ENCODE measurements at places on chromosomes 13 and 19.

DNA sequence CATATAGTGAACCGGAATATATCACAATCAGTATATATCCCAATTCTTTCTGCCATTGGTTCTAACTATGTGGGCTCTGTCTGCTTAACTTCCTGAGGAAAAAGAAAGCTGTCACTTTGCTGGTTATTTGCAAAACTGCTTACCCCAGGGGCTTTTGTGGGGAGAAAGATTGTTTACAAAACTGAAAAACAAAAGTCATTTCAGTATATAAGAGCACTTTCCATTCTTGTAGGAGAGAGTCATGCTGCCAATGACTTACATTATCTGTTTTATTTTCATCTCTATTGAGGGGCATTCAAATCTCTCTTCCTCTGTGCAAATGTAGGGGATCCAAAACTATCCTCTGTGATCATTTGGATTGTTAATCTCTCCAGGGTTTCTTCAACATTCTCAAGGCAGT, 3.2 kb upstream of the HS6ST3 start:
- DNase-seq: no peak

DNA sequence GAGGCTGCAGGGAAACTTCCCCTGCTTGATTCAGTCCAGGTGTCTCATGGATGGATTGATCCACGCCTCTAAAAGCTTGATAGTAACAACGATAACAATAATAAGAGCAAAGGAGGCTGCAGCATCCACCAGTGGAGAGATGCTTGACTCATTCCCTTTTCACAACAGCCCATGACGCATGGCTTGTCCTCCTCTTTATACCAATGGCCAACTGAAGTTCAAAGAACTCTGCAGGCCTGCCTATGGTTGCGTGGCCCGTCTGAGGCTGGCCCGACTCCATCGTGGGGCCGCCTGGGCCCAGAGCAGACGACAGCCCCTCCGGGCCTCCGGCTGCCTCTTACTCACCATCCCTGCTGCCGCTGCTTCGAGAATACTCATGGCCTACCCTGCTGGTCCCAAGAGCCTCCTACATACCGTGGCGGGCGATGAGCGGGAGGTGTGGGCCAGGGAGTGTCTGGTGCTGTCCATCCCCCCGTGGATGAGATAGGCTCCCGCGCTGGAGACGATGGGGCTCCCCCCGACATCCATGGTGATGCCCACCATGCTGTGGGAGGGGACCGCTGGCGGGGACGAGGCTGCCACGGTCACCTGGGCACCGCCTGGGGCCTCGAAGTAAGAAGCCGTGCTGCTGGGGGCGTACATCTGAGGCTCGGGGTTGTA, 61.8 kb upstream of the RANBP3 start:
- no peak for DNase-seq

DNA sequence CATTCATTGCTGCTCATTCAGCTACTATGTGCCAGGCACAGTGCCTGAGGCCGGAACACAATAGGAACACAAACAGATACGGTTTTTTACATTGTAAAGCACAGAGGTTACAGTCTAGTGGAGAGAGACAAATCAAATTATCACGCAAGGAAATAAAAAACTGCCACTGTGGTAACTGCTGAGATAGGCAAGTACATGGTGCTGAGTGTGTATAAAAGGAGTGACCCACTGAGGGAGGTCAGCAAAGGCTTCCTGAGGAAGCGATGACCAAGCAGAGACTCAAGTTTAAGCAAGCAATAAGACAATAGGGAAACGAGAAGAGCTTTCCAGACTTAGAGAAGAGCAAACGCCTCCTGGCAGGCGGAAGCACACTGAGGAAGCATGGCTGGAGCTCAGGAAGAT, 56.4 kb downstream of the NUFIP1 start:
- DNase-seq: no peak

DNA sequence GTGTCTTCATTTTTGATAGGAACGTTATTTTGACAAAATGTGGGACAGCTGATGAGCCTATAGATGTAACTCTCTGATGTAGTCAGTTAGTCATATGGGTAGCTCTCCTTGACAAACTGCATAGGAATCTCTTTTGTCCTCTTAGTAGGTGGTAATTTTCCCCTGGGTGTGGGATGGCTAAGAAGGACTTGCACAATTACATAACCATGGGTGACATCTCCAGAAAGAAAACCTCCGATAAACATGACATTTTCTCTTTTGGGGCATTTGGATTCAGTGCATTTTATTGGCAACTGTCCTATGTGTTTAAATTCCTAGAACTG, 41.8 kb downstream of the IGFL3 start:
- DNase-seq: no peak

DNA sequence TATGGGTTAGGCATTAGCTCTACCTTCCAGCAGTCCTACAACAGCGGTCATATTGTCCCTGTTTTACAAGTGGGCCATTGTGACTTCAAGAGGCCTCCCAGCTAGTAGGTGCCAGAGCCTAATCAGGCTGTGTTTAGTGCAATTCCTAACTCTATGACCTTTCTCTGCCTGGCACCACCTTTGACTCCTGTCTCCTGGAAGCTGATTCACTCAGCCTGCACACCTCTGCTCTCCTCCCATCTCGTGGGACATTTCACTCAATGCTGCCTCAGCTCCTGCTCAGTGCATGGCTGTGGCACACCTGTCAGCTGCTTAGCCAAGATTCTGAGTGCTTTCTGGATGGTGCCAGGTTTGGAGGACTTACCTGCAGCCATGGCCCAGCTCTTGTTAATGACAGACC, 9.5 kb upstream of the GJB6 start:
- DNase-seq: no peak

- no peak for DNase-seq
Observed at GRCh38 chr13:20192836-20193161, at the start of gene GJB2. TSS of gene GJB2 (minus strand) at chr13:20192938. CDS start at chr13:20189581, 3,357 bp downstream.

GRCh38 chr19:1217366-1217765, 11.8 kb downstream of the STK11 start:
- DNase-seq: no peak

GRCh38 chr13:30023196-30023895, 172.9 kb upstream of the UBL3 start:
- DNase-seq: no peak

- DNase-seq: no peak
Observed at GRCh38 chr19:35562776-35563175, 682 bp downstream of the ATP4A start.

DNA sequence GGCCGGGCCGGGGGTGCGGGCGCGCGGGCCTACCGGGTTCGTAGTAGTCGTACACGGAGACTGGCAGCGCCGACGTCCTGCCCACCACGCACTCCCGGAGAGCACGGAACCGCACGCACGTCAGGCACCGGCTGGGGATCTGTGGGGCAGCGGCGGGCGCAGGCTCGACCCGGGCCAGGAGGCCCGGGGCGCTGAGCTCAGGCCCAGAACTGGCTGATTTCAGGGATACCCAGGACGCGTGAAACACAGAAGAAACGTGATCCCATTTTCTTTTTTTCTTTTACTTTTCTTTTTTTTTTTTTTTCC, 9.0 kb downstream of the F2RL3 start:
- DNase-seq: no peak

GRCh38 chr19:50266896-50267295, 62.3 kb downstream of the KCNC3 start:
- no peak for DNase-seq

DNA sequence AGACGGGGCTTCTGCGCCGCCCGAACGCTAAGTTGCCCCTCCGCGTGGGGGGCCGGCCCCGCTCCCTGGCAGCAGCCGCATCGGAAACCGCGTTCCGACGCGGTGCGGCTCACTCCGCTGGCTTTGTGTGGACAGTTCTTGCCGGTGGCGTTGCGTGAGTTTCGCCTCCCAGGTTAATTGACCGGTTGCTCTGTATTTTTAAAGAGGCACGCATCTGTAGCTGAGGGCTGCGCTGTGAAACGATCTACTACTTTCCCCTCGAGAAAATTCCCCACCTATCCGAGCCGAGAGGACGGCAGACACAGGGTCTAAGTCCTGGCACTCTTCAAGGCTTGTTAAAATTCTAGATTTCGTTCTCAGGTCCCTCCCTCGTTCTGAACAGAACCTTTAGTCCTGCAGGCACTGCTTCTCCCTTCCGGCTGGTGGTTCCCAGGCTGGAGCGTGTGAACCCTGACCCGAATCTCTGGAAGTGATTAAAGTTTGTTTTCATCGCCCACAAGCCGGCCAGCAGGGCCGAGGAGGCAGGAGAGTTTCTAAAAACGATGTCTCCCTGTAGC, 933 bp downstream of the ARHGEF7 start:
- DNase-seq: no peak

DNA sequence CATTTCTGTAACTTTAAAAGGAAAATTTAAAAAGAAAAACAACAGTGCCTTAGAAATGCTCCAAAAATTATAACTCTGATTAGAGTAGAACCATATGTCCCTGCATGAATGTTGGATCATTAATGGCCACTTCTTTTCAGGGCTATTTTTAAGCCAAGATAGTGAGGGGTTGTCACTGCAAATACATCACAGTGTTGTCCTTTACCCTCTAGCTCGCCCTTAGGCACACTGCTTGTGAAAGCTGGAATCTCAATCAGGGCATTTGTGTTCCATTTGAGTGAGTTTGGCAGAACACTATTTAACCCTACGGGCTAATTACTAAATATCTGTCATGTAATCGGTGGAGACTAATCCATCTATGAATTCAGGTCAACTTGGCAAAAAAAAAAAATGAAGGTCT, 212.2 kb downstream of the NHLRC3 start:
- no peak for DNase-seq

- no peak for DNase-seq
Observed at GRCh38 chr19:49895566-49896297, 955 bp downstream of the IL4I1 start.

GRCh38 chr13:26502826-26503225, 54.7 kb upstream of the WASF3 start:
- DNase-seq: no peak

DNA sequence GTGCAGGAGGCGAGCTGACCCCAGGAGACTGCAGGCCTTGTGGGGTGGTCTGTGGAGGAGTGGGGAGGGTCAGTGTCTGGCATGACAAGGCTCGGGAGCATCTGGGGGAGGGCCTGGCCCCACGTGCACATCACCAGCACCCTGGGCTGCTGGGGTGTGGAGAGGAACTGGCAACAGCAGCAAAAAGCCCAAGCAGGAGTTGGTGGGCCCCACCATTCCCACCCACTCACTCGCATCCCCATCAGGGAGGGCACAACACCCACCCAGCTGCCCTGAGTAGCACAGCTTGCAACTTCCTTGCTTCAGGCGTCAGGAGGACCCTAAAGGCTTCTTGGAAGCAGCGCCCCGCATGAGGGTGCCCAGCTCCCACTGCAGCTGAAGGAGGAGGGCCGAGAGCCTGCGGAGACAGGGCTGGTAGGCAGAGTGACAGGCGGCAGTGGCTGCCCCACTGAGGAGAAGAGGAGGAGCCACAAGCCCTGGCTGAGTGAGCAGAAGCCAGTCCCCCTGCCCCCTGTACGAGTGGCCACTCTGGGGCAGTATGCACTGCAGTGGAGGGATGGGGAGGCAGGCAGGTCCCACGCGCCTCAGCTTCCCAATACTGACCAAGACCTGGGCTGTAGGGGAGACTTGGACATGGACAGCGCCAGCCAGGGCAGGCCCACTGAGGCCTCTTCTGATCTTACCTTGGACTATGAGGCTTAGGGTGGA, 26.5 kb downstream of the ELL start:
- no peak for DNase-seq

GRCh38 chr13:30742901-30743300, 7.6 kb downstream of the ALOX5AP start:
- DNase-seq: no peak

GRCh38 chr13:49454388-49455006, 10.4 kb downstream of the SETDB2 start:
- no peak for DNase-seq

DNA sequence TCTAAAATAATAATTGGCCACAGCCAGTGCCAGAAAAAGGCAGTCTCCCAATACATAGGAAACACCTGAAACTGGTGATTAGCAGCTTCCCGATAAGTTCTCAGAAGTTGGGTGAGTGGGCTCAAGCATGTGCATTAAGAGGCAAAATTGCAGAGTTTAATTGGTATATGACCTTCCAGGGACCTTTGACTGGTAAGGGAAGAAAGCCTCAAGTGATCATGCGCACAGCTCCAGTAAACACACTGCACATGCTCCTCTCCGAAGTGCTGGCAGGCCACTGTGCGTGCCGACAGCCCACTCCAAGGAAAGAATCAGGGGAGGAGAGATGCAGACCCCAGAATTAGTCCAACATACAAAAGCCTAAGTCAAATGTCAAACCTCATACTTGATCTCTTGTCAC, 18.9 kb upstream of the CEACAM8 start:
- no peak for DNase-seq

DNA sequence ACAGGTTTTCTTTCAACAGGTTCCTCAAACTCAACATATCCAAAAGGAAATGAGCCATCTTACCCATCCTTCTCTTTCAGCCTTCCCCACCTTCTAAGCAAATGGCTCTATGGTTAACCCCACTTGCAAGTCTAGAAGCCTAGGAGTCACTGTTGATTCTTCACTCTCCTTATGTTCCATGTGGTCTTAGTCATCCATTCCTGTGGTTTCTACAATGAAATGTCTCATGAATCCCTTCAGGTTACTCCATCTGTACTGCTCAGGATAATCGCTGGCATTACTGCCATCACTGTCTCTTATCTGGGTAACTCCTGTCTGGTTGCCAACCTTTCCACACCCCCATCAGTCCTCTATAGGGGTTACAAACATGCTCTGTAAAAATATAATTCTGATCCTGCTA, 381.3 kb downstream of the ENOX1 start:
- no peak for DNase-seq

DNA sequence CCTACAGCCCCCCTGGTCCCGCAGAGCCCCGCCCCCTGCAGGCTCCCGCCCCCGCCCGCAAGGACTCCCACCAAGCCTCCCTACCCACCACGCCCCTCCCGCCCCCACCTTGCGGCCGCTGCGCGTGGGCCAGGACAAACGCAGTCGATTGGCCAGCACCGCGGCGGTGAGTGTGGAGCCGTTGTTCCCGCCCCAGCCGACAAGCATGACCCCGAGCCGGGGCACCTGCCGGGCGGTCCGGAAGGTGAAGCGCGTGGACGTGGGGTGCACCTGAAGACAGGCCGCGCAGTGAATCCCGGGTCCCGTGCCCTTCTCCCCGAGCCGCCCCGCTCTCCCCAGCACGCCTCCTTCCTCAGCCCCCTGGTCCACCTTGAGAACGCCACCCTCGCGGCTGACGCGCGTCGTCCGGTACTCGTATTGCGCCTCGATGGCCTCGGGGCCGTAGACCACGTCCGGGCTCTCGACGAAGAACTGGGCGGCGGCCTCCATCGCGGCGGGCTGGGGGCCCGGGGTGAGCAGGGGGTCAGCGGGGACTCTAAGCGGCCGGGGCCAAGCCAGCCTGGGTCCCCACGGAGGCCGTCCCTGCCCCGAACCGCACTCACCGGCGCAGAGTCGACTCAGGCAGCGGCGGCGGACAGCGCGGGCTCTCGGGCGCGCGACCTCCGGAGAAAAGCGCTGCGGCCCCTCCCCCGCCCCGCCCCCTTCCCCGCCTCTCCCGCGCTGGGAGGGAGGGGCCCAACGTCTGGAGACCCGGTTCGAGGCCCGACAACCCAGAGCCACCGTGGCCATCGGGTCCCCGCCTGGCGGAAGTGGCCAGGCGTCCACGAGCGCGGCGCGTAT, at the start of gene ISYNA1:
Gene ISYNA1 (minus strand): TSS at position 643 of the 840 bp plus-strand sequence. CDS start 154 bp downstream, at position 489.
- DNase-seq: no peak

DNA sequence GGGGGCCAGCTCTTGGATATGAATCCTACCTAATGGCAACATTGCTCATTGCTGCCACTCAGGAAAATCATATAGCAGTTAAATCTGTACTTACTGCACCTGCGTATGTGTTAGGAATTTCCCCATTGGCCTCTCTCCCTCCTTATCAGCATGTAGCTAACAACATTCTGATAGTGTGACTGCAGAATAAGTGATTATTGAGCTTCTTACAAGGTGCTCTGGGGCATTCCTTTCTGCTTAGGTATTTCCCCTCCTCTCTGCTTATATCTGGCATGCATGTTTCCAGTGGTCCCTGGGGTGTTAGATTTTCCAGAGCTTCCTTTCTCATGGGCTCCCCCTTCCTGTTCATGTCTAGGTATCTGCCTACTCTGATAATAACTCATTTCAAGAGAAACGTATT, 414.1 kb upstream of the SLITRK1 start:
- DNase-seq: no peak

All from cortex of kidney (tissue), 1 donor.